ENCODE measurements at places on chromosomes 4 and X.

- no peak for DNase-seq
Measured at GRCh38 chrX:111507933-111508332, 3.5 kb upstream of the SERTM2 start.

DNA sequence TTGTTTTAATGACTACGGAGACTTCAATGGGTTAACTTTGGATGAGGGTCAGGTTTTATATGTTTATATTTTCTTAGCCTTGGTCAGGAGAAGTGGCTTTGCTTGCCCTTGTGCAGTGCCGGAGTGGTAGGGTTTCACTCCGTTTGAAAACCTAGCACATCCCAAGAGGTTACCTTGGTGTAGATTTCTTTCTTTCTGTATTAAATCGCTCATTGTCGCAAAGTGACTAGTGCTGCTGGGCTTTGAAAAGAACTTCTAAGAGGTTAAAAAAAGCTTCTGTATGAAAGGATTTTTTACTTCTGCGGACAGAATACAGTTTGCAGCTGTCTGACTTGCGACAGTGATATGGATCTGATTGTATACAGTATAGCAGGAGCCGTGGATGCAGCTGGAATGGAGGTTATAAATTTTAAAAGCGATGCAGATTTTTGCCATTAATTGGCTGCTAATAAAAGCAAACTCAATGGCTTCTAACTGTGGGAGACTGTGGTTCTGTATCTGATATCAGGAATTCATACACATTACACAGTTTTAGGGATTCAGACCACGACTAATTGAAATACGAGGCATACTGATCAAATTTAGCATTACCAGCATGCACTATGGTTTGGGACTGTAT lies 340.9 kb upstream of the PITX2 start:
- no peak for DNase-seq

- DNase-seq = no peak
Measured at GRCh38 chr4:111806331-111806730, 338.9 kb upstream of the FAM241A start.

DNA sequence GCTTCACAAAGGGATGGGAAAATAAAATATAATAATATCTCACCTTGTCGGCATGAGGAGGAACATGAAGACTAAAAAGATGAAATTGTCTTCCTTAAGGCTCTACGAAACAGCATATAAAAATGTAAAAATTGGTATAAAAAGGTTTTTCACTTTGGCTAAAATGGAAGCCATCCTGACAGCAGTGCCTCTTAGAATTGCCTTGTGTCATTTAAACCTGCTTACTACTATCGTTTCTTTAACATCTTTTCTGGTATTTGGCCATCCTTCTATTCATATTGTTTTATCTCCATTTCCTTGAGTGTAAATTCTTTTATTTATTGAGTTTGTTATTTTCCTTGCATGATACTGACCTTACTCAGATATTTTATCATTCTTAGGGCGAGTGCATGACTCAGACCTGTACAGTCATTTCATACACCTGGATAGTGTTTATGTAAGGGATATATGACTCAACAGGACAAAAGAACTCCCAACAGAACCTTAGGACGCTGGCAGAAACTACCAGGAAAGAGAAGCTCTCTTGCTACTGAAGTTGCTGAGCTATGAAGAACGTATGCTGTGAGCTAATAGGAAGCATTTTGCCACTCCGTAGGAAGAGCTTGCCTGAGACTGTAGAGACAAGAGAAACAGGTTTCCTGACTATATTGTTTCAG lies 5.8 kb upstream of the CDKN2AIP start:
- DNase-seq = no peak

DNA sequence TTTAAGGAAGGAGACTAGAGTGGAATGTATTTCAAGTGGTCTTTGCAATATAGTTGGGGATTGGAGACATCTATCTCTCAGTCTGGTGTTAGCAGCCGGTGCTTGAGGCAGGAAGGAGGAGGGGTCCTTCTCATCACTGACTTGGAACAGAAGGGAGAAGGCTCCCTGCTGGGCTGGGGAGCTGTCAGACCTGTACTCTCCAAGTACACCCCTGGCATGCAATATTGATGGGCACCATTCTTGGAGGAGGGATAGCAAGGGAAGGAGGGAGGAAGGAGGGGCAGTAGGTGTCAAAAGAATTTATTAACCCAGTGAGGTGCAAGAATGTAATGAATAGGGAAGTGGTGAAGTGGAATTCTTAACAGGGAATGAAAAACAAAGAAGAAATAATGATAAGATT lies 338.8 kb downstream of the UNC5C start:
- DNase-seq = no peak

DNA sequence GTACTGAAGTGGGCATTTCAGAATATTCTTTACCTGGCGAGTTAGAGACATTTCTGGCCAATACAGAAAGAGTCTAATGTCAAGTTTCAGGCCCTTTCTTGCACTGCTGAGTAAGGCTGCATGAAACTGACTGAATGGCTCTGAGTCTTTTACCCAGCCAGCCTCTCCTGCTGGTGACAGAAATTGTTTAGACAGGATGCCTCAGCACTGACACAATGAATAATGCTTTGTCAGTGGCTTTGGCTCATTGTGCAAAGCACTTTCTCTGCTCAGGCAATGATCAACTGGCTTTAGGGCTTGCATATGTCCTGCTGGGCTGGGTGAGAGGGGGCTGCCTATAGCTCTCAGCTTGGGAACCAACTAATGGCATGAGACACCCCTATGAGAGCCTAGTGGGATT lies 45.5 kb downstream of the CLNK start:
- DNase-seq = no peak

GRCh38 chr4:40395908-40396793 lies 61.0 kb downstream of the CHRNA9 start:
- DNase-seq = no peak

- DNase-seq = no peak
Measured at GRCh38 chr4:69773484-69773883, 13.1 kb upstream of the SULT1B1 start.

GRCh38 chr4:47187608-47188007 lies 156.2 kb downstream of the GABRB1 start:
- DNase-seq = no peak

- DNase-seq = no peak
Measured at GRCh38 chrX:23811656-23812055, 28.7 kb downstream of the SAT1 start.

- DNase-seq = no peak
Measured at GRCh38 chr4:15294202-15294601, 133.6 kb upstream of the C1QTNF7 start.

GRCh38 chrX:69238114-69238886 lies 73.0 kb upstream of the PJA1 start:
- no peak for DNase-seq

DNA sequence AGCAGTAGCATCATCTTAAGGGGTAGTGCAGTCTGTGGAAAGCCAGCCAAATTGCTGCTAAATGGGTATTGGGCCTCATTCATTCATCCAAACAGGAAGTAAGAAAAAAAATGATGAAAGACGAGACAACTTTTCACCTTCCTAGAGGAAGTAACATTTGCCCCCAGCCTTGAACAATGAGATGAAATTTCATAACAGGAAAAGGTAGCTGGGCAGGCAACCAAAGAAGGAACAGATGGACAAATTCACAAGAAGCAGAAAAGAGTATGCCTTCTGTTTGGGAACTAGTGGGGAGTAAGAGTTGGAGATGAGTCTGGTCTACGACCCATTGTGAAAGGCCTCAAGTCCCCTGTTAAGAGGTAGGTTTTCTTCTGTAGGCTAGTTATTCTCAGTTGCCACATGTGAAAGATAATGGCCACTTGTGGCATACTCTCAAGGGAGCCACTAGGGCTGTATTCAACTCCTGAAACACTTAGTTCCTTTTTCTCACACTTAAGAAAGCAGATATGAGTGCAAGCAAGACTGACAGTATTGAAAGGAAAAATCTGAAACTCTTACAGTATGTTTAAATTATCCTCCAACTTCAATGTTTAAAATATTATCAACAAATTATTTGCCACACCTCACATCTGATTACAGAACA lies 190.4 kb downstream of the AR start:
- no peak for DNase-seq

DNA sequence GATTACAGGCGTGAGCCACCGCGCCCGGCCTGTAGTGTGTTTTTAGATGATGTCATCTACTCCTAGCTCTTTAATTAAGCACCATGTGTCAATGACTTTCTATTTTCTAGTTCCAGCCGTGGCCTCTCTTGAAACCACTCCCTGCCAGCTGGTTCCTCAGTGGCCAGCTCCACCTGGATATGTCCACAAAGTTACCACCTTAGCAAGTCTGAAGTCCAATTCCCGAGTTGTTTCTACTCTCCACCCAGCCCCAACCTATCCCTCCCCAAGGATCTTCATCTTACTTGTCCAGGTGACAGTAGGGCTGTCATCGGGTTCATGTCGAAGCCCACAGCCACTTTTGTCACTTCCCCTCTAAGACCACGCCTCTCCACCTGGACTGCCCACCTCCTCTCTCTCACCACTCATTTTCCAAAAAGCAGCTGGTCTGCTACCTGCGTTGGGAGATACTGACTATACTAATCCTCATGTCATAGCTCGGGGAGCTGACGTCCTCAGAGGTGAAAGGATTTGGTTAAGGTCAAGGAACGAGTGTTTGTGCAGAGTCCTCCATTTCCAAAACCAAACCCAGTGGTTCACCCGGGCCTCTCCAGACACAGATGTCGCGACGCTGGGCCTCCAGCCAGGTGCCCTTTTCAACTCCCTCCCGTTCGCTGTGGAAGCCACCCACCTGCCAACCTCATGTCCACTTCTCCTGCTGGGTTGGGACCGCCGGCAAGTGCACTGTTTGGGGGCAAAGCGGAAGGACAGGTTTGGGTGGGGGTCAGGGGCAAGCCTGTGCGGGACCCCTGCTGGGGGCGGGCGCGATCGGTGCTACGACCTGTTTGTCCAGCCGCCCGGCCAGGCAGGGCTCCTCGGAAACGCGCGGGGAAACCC lies 704 bp downstream of the FAM3A start:
- peak; percentile 24 for DNase-seq

- DNase-seq = no peak
Measured at GRCh38 chr4:119105605-119106004, 30.0 kb upstream of the MYOZ2 start.

GRCh38 chrX:148580016-148580415 lies 79.6 kb downstream of the AFF2 start:
- no peak for DNase-seq

Measured in CD4-positive, alpha-beta T cell treated with Interleukin-2 at 100 ng/mL for 4 hours (primary cell).